ENCODE measurements at places on chromosomes 4 and X. TPM values are rescaled to one million over a fixed set of nuclear protein-coding genes. Genes with fewer than 3 reads are reported as not detected.

The HSD17B13 gene
- total RNA-seq: 0.16 TPM

The FAT4 gene
- total RNA-seq: 61.1 TPM

The GPR82 gene
- not detected for total RNA-seq

The CORIN gene
- total RNA-seq: 1.1 TPM

The ANXA5 gene
- total RNA-seq: 137 TPM

The FAM120C gene
- 12.5 TPM for total RNA-seq

The MAGED4 gene
- total RNA-seq: 80.2 TPM

The GLRB gene
- 14.9 TPM for total RNA-seq

The MID1IP1 gene
- total RNA-seq: 21.4 TPM

The RBMXL3 gene
- total RNA-seq: not detected

The MECP2 gene
- total RNA-seq: 57.8 TPM

The UGT2A3 gene
- total RNA-seq: not detected
